Heart left ventricle (tissue), 16 donors: ENCODE measurements at places on chromosomes 5 and 9. TPM values are rescaled to one million over a fixed set of nuclear protein-coding genes. Genes with fewer than 3 reads are reported as not detected.

DNA sequence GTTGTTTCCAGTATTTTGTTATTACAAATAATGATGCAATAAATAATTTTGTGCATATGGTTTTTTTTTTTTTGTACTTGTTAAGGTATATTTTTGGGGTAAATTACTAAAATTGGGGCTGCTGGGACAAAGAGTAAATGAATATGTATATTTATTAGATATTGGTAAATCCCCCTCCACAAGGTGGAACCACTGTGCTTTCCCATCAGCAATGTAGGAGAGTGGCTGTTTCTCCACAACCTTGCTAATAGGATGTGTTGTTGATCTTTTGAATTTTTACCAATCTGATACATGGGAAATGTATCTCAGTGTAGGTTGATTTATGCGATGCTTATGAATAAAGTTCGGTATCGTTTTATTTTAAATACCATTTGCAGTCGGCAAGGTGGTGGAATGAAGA is 118.1 kb downstream of the TRPM3 start:
- no peaks in the 10 kb centered on the region for H3K4me1 ChIP-seq
- no peaks in the 10 kb centered on the region for H3K36me3 ChIP-seq
- H3K27ac ChIP-seq: no peak overlapping the region
- no peak overlapping the region for H3K4me3 ChIP-seq
- no peak for DNase-seq

GRCh38 chr5:135628771-135629563 is 50.2 kb upstream of the CXCL14 start:
- no peak overlapping the region for H3K27ac ChIP-seq
- no peak for DNase-seq
- no peaks in the 10 kb centered on the region for H3K4me1 ChIP-seq
- H3K27me3 ChIP-seq: no peaks in the 10 kb centered on the region
- no peak overlapping the region for H3K4me3 ChIP-seq

- no peaks in the 10 kb centered on the region for H3K27me3 ChIP-seq
- H3K4me1 ChIP-seq: no peaks in the 10 kb centered on the region
- no peak for DNase-seq
- H3K27ac ChIP-seq: no peak overlapping the region
- no peak overlapping the region for H3K4me3 ChIP-seq
Observed at GRCh38 chr9:106575823-106576222, 287.1 kb upstream of the ZNF462 start.

DNA sequence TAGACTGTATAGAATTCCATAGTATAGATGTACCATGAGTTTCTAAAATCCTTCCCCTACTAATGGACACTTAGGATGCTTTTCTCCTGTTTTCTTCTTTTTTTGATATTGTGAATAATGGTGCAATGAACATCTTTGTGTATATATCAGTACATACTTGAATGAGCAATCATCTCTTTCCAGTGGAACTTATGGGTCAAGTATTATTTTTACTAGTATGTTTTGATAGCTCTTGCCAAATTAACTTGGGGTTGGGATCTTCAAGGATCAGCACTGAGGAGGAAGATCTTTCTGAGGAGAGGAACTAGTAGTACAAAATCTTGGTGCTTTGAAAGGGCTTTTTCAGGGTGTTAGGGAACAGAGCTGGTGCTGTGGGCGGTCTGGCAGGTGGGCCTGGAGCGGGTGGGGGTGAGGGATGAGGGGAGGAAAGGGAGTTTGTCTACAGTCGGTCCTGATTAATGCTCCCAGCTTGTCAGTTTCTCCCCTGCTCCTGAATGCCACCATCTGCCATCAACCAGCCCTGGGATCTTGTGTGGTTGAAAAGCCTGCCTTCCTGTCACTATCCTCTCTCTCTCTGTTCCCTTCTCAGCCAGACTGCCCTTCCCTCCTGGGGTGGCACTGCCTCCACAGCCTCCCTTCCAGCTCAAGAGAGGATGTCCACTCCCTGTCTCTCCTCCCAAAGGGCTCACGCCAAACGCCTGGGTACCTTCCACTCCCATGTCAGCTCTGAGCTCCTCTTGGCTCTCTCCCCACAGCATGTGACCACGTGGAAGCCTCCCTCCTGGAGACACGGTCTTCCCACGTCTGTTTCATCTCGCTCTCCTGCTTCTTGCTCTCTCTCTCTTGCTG is 185.9 kb downstream of the DAB2IP start:
- H3K4me3 ChIP-seq: no peak overlapping the region
- DNase-seq: peak; percentile 18
- no peak overlapping the region for H3K27ac ChIP-seq
- no peaks in the 10 kb centered on the region for H3K36me3 ChIP-seq

DNA sequence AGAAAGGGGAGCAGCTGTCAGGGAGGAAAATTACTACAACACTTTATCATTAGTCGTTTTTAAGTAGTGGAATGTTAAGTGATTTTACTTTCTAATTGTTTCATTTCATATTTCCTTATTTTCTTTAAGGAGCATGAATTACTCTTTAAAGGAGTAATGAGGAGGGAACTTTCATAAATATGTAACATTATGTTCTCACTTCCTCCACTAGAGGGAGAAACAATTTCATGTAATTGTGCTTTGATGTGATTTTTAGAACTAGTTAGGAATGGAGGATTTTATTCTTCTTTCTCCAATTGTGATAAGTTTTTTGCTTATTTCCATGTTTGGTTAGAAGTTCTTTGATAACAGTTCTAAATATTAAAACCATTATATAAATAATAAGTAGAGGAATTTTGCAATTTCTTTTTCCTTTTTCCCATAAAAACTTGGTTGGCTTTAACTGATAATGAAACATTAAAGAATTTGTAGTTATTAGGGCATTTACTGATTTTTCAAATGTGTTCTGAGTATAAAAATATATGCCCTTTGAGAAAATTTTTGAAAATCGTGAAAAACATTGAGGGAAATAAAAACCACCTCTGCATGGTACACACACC is 25.6 kb downstream of the CEP78 start:
- H3K27me3 ChIP-seq: no peaks in the 10 kb centered on the region
- H3K4me1 ChIP-seq: no peaks in the 10 kb centered on the region
- no peak overlapping the region for H3K4me3 ChIP-seq
- H3K36me3 ChIP-seq: no peaks in the 10 kb centered on the region

DNA sequence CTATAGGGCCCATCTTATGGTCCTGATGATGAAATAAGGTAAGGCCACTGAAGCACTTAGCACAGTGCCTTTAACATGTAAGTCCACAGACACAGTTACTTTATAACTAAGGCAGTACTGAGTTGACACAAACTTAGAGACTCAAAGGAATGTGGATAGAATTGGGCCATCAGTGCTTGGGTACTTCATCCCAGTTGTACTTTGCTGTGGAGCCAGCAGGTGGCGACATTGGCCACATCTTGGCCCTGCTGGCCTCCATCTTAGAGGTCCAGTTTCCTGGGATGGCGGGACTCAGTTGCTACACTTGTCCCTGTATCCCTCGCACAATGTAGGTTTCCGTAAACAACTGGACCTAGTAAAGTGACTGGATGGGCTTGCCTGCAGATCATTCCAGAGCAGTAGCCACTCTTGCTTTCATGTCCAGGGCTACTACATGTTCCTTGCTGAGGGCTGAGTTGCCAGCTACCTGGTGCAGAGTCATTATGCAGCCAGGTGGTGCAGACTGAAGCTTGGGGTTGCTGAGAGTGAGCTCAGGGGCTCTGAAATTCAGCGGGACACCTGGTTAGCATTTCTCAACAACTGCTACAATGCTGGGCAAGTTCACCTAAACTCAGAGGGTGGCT is 10.6 kb downstream of the MTAP start:
- DNase-seq: peak; percentile 64
- no peak overlapping the region for H3K4me3 ChIP-seq
- H3K27me3 ChIP-seq: no peaks in the 10 kb centered on the region
- no peaks in the 10 kb centered on the region for H3K36me3 ChIP-seq
- peak overlapping the region; percentile 21 for H3K27ac ChIP-seq
- peaks cover 15% of the 10 kb centered on the region for H3K4me1 ChIP-seq

DNA sequence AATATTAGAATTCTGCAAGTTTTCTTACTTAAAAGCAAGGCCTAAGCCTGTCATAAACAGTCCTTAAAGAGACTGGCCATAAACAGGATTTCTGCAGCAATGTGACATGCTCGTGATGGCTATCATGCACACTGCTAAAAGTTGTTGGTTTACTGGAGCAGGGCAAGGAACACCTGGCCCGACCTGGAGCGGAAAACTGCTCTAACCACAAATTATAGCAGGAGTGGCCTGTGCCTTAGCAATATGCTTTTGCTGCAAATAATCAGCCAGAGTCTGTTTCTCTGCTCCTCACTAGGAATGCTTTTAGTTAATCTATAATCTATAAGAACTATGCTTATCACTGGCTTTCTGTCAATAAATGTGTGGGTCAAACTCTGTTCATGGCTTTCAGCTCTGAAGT is 322.9 kb upstream of the RPS23 start:
- no peak for DNase-seq
- no peaks in the 10 kb centered on the region for H3K4me1 ChIP-seq
- no peak overlapping the region for H3K4me3 ChIP-seq
- H3K27me3 ChIP-seq: no peaks in the 10 kb centered on the region
- H3K27ac ChIP-seq: no peak overlapping the region
- H3K36me3 ChIP-seq: no peaks in the 10 kb centered on the region

DNA sequence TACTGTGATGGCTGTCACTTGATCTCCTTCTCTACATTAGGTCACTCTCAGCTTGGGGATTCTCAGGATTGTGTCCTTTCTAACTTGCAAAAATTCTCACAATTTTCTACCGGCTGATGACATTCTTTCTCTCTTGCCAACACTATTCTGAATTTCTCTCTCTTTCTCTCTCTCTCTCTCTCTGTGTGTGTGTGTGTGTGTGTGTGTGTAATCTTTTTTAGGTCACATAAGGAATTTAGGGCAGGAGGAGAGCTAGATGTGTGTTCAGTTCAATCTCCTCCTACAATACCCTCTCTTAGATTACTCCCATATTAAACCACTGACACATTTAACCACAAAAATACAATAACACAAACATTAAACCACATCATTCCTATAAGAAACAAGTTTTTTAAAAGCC is 242.3 kb upstream of the NREP start:
- H3K4me1 ChIP-seq: no peaks in the 10 kb centered on the region
- H3K36me3 ChIP-seq: no peaks in the 10 kb centered on the region
- no peak overlapping the region for H3K4me3 ChIP-seq
- no peak for DNase-seq
- H3K27me3 ChIP-seq: no peaks in the 10 kb centered on the region

GRCh38 chr5:12480487-12480886 is 576.2 kb upstream of the CTNND2 start:
- DNase-seq: no peak
- no peak overlapping the region for H3K4me3 ChIP-seq
- no peaks in the 10 kb centered on the region for H3K36me3 ChIP-seq
- H3K27me3 ChIP-seq: no peaks in the 10 kb centered on the region
- H3K4me1 ChIP-seq: no peaks in the 10 kb centered on the region

GRCh38 chr5:139155333-139155732 is 42.8 kb downstream of the SIL1 start:
- no peak overlapping the region for H3K27ac ChIP-seq
- no peaks in the 10 kb centered on the region for H3K36me3 ChIP-seq
- H3K4me1 ChIP-seq: peaks cover 6% of the 10 kb centered on the region
- DNase-seq: no peak

GRCh38 chr5:64330728-64331231 is 165.1 kb downstream of the RNF180 start:
- no peak overlapping the region for H3K4me3 ChIP-seq
- DNase-seq: peak; percentile 75
- H3K27ac ChIP-seq: peak overlapping the region; percentile 31
- no peaks in the 10 kb centered on the region for H3K27me3 ChIP-seq

DNA sequence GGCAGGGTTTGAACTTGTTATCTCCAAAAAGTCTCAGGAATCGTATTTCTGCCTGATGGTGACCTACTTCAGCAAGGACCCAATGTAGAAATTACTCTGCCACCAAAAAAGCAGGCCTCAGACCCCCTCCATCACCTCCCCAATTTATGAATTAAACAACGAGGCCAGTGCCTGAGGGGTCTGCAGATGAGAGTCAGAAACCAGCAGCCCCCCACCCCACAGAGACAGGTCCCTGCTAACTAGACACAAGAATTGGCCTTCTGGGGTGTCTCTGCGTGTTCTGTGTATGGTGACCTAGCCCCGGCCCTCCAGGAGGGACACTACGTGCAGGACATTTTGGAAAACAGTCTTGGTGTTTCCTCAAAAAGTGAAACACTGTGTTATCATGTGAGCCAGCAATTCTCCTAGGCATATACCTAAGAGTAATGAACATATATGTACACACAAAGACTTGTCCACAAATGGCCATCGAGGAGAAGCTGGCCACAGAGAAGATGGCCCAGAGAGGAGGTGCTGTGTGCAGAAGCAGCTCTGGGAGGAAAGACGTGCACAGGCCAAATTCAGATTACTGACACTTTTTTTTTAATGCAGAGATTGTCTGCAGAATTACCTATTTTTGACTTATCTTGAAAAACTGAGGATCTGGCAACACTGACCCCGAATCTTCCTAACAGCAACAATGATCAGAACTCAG is 93.8 kb downstream of the ADAMTS2 start:
- DNase-seq: no peak
- H3K27me3 ChIP-seq: no peaks in the 10 kb centered on the region
- H3K27ac ChIP-seq: no peak overlapping the region

GRCh38 chr9:121564504-121565260 is 65.0 kb upstream of the GGTA1 start:
- no peak overlapping the region for H3K4me3 ChIP-seq
- no peak for DNase-seq
- H3K27ac ChIP-seq: no peak overlapping the region

GRCh38 chr9:34611251-34611810 is 566 bp downstream of the RPP25L start:
- H3K36me3 ChIP-seq: peaks cover 27% of the 10 kb centered on the region
- H3K4me1 ChIP-seq: peaks cover 16% of the 10 kb centered on the region
- H3K27me3 ChIP-seq: no peaks in the 10 kb centered on the region

The SLC6A3 gene
- polyA plus RNA-seq: not detected

The HTR4 gene
- 0.11 TPM for polyA plus RNA-seq

The SPAG8 gene
- polyA plus RNA-seq: 0.58 TPM

The NR5A1 gene
- polyA plus RNA-seq: 0.04 TPM

The PDGFRB gene
- 53.1 TPM for polyA plus RNA-seq

The CD14 gene
- polyA plus RNA-seq: 20.3 TPM

The PCDHGA2 gene
- polyA plus RNA-seq: 2.7 TPM

The ZBED3 gene
- 2.8 TPM for polyA plus RNA-seq
